LNCaP clone FGC (cell line): ENCODE measurements at places on chromosomes 11 and 22.
A peak's percentile ranks its signal among the peaks of the same experiment; 100 is the strongest.

DNA sequence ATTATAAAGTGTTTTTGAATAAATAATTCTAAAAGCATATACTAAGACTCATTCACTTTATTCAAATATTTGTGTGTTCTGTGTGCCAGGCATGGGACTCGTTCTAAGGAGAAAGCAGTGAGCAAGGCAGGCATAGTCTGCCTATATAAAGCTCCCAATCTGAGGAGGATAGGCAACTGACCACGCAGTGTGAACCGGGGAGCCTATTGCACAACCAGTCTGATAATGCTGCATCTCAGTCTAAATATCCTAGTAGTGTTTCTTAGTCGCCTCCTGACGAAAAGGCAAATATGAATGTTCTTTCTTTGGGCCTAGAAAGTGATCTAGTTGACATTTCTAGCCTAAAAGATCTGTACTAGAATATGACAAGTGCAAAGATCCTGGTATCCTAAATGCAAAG, 98.3 kb downstream of the C11orf65 start:
- DNase-seq, result no peak

GRCh38 chr11:127993788-127994187, 593.6 kb downstream of the ETS1 start:
- DNase-seq, result no peak

DNA sequence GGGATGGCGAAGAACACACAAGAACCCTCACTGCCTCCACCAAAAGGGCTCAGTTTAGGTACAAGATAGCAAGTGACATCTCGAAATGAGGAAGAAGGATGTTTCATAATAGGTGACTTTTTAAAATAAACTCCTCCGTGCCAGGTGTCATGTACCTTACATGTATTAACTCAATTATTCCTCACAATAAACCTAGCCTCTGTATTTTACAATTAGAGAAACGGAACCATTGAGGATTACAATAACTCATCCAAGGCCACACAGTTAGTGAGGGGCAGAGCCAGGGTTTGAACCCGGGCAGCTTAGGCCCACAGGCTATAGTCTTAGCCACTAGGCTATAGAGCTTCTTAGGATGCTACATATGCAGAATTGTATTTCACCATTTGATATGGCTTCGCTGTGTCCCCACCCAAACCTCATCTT, 965 bp upstream of the PAMR1 start:
- no peak for DNase-seq

GRCh38 chr11:116224154-116224888, 548.5 kb downstream of the BUD13 start:
- peak; percentile 10 for DNase-seq

DNA sequence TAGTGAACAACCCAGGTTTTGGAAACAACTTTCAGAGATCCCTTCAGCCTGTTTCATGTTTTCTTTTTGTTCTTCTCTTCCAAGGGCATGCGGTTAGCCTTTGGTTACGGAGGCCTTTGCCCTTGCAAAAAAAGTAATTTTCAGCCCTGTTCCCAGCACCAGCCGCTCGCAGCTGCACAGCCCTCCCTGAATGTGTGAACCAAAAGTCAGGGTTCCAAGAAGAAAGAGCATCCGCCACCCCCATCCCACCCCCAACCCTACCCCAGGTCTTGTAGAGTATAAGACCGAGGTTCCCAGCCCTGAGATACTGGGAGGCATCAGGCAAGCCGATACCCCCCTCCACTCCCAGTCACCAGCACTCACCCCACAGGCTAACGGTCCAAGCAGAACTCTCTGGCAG, 56.4 kb downstream of the IGLL1 start:
- no peak for DNase-seq

- DNase-seq, result peak; percentile 91
Observed at GRCh38 chr11:4606231-4607015, 1.6 kb downstream of the TRIM68 start.

DNA sequence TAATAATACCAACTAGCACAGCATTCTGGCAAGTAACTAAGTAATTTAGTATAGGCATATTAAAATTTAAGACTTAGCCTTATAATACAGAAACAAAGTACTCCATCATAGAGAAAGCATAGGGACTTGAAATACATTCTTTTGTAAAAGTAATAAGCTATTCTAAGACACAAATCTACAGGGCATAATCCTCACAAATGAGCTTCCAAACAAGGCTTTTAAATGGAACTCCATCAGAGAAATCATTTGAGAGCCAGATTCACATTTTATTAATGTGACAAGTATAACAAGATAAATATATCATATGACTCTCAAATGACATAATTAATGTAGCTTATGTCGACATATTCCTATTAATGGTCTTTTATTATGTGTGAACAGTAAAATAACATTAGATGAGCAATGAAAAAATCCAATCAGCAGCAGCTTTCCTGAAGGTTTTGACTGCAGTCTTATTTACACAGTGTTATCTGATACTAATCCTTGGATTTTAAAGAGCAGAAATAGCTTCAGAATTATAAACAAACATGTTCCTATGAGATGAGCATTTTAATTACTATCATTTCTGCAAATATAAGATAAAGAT, 241.4 kb downstream of the TTC28 start:
- DNase-seq, result peak; percentile 67

- no peak for DNase-seq
Observed at GRCh38 chr11:13280777-13281176, 3.2 kb downstream of the BMAL1 start.

DNA sequence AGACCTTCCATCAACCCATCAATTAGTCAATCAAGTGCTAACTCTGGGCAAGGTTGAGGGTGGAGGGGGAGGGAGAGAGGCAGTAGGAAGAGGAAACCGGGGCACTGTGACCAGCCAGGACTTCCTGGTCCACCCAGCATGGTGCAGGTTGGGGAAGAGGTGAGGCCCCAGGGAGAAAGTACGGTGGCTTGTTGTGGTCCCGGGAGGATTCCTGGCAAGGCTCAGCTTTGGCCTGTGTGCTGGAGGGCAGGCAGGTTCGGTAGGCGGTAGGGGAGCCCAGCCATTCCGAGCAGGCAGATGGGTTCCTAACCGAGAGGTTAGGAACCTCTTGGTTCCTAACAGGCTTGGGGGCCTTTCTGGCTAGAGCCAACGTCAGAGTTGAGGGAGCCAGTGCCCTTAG, 10.8 kb downstream of the ST14 start:
- no peak for DNase-seq

- peak; percentile 18 for DNase-seq
Observed at GRCh38 chr22:35728639-35729308, 11.1 kb downstream of the APOL5 start.

GRCh38 chr11:117458275-117459122, 130.8 kb downstream of the CEP164 start:
- no peak for DNase-seq

- DNase-seq, result no peak
Observed at GRCh38 chr11:57637626-57638004, 12.1 kb downstream of the YPEL4 start.

- no peak for DNase-seq
Observed at GRCh38 chr11:74819400-74819799, 70.8 kb downstream of the RNF169 start.

DNA sequence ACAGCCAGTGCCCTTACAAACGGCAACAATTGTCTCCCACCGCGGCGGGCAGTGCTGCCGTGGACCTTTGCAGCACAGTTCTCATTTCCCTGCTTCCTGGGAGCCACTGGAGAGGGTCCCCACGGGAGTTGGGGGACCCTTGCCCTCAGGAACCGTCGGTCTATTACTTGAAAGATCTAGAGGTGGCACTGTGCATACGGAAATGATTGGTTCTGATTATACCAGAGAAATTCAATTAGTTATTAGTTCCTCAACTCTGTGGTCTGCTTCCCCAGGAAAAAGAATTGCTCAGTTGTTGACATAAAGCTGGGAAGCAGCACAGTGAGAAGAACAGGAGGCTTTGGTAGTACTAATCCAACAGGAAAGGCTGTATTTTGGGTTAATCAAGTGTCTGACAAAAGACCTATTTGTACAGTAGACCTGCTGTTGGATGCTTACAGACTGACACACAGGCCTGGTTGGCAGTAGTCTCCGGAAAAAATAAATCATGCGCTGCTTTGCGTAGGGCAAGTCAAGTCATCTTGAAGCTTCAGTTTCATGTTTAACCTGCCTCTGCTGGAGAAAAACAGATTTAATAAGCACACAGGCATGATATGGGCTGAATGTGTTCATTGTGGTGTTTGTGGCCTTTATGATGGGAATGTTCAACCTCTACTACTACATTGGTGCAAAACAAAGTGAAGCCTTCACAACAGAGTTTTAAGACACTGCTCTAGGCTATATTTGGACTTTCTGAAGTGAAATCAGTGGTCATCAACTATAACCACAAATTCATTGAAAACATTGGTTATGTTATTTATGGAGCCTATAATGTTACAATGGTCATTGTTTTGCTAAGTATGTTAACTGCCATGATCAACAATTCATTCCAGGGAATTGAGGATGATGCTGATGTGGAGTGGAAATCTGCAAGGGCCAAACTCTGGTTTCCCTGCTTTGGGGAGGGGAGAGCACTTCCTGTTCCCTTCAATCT, 54.6 kb upstream of the SC5D start:
- no peak for DNase-seq

- no peak for DNase-seq
Observed at GRCh38 chr11:72008728-72009127, 10.0 kb downstream of the IL18BP start.

- DNase-seq, result no peak
Observed at GRCh38 chr22:27669798-27670599, 131.6 kb downstream of the MN1 start.

DNA sequence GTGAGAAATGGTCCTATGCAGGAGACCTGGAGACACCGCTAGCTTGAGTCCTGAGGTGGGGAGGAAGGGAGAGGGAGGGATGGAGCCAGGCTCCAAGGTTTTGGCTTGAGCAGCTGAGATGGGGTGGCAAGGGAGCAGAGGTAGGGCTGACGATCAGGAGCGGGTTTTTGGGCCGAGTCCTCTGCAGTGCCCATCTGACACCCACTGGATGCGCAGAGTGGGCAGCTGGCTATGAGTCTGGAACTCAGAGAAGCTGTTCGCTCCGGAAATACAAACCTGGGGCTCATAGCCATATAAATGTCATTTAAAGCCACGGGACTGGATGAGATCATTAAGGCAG, 453 bp upstream of the MAFF start:
- DNase-seq, result no peak

DNA sequence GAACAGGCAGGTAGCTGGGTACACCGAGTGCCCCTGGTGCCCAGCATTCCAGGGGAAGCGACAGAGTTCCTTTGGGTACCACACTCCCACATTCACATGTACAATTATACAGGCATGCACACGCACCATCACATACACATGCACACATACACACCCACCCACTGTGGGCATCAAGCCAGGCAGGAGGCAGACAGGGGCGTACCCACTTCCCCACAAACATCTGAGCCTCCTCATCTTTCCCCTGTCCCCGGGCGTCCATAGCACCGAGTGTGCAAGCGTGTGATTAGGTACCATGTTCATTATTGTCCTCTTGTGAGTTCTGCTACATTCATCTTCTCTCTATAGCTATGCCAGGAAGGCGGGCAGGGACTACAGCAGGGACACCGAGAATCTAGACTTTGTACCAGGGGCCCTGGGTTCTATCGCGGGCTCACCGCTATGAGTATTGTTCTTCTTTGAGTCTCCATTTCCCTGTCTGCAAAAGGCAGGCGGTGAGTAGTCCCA, 2.1 kb upstream of the CARD10 start:
- DNase-seq, result no peak

- no peak for DNase-seq
Observed at GRCh38 chr11:101870510-101870909, 44.3 kb upstream of the CEP126 start.

- no peak for DNase-seq
Observed at GRCh38 chr22:19494001-19494560, 14.4 kb downstream of the CDC45 start.

DNA sequence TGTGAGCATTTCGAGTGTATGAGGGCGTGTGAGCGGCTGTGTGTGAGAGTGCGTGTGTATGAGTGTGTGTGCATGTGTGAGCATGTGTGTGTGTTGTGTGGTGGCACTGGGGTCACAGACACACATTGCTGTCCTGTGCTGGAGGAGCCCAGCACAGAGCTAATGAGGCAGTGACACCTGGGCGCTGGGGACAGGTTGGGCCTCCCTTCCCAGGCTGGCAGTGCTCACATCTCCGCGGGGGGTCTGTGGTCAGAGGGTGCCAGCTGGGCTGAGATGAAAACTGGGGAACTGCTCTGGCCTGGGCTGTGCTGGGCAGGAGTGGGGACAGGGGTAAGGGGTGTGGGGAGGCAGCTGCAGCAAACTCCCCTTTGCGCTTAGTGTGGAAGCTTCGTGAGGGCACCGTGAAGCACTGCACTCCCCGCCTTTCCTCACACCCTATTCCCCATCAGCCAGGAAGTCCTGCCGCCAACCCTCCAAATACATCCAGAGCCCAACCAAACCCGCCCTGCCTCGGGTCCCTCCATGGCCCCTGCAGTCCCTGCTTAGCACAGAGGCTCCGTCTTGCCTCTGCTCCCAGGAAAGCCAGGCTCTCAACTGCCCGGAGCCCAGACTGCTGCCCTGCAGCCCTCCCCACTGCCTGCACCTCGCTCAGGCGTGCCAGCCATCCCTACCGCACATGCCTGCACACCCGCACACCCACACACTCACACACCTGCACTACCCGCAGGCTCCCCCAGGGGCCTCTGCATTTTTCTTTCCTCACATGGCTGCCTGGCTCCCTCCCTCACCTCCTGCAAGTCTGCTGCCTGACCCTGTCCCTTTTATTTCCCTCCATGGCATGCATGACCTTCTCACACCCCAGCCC, 62.0 kb upstream of the THY1 start:
- no peak for DNase-seq

- no peak for DNase-seq
Observed at GRCh38 chr11:111502611-111503010, 9.6 kb downstream of the BTG4 start.

GRCh38 chr22:49491221-49491635, 336.4 kb downstream of the BRD1 start:
- DNase-seq, result no peak

- DNase-seq, result no peak
Observed at GRCh38 chr11:69473276-69473845, 8.1 kb upstream of the LINC01488 start.

- DNase-seq, result no peak
Observed at GRCh38 chr11:74474316-74474715, 7.0 kb upstream of the KCNE3 start.

- DNase-seq, result no peak
Observed at GRCh38 chr22:49215840-49216239, 611.8 kb downstream of the BRD1 start.

- peak; percentile 33 for DNase-seq
Observed at GRCh38 chr22:42368379-42369249, 63.6 kb downstream of the NFAM1 start.

GRCh38 chr11:82458761-82459160, 274.9 kb downstream of the FAM181B start:
- no peak for DNase-seq

DNA sequence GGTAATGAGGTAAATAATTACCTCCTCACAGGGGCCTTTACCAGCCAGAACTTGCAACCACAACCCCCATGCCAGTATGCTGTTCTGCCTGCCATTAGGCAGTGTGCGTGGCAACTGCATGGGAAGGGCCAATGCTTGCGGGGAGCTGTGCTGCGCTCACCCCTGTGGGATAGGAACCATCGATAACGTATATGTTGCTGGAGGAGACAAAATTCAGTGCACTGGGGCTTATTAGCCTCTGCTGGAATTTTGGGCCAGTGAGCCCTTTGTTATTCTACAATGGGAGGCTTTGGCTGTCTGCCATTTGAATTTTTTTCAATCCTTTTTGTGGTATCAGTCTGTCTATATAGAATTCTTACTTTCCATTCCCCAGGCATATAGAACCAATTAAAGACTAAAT, 47.3 kb downstream of the PPP2R1B start:
- no peak for DNase-seq

GRCh38 chr22:39452740-39453040, 4.1 kb upstream of the MGAT3 start:
- DNase-seq, result no peak
